Cerebellum (tissue), 4 donors: ENCODE measurements at places on chromosomes 16 and 17. TPM values are rescaled to one million over a fixed set of nuclear protein-coding genes. Genes with fewer than 3 reads are reported as not detected.

GRCh38 chr17:59853168-59853918 is 39.4 kb downstream of the TUBD1 start:
- DNase-seq, result no peak

DNA sequence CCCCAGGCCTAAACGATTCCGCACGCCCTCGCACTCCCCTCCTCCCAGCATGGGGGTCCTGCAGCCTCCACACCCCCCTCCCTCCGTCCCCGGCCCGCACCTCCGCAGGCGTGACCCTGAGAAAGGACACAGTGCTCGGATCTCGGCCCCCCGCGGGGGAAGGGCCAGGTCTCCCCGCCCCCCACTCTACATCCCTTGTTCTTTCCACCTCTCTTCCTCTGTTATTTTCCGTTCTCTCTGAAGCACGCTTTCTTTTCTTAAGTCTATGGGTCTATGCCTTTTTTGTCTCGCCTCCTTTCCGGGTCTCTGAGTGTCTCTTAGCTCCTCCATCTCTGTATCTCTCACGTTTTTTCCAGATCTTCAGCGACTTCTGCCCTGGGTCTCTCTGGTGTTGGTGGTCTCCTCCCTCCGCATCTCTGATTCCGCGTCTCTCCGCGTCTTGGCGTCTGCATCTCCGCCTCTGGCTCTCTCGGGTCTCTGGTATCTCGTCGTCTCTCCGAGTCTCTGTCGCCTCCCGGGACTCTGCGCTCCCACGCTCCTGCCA is 2.1 kb upstream of the HES7 start:
- peak; percentile 45 for DNase-seq

CCDC78 gene
- 2.2 TPM for total RNA-seq

- no peak for DNase-seq
Observed at GRCh38 chr17:78563189-78564145, 13.7 kb downstream of the DNAH17 start.

MYH8 gene
- 0.27 TPM for total RNA-seq

KRT20 gene
- total RNA-seq, result 0.82 TPM

DNA sequence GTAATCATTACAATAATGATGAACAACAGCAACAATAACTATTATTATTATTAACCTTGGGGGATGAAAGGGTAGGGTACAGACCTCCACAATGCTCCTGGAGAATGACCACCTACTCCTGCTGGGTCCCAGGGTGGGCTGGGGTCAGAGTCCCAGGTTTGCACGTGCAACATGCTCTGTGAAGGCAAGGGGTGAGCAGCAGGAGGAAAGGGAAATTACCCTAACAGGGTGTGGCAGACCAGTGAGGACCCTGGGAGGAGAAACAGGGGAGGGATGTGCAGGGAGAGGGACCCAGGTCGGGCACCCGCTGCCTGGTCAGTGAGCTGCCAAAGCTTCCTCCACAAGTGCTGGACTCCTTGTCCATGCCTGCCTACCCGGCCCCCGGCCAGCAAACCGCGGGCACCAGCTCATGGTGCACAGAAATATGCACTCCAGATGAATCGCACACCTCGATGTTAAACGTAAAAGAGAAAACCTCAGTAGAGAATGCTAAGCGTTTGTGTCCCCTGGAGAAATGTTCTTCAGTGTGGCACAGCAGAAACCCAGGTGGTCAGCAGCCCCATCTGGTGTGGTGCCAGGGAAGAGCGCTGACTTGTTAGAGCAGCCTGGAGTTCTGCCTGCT is 767.1 kb downstream of the KCNJ18 start:
- DNase-seq, result no peak

ZNF597 gene
- total RNA-seq, result 3.6 TPM

- no peak for DNase-seq
Observed at GRCh38 chr16:58085584-58086251, 43.5 kb downstream of the CFAP20 start.

C16orf89 gene
- 6.9 TPM for total RNA-seq

DNA sequence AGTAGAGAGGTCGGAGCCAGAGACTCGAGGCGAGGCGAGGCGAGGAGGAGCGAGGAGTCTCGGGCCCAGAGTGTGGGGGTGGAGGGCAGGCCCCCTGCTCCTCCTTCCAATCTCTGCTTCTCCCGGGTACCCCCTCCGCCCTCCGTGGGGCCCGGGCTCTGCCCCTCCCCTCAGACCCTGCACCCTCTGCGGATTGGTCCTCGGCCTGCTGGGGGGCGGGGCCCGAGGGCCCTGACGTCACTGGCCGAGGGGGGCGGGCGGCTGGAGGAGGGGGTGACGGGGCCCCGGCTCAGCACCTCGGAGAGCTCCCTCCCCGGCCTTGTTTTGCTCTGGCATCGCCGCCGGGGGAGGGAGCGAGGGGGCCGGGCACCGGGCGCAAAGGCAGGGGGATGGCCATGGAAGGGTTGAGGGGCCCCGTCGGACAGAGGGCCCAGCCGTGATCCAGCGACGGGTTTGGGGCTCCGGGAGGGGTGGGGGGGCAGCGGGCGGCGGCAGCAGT is at the start of gene RUNDC3A:
Gene RUNDC3A (plus strand): TSS at position 282 of the 499 bp plus-strand sequence. CDS start 232 bp downstream, outside the sequence.
- peak; percentile 100 for DNase-seq

GRCh38 chr17:43308999-43309398 is 75.2 kb upstream of the RNU2-1 start:
- no peak for DNase-seq

CTRL gene
- total RNA-seq, result 2.9 TPM

ALDH3A1 gene
- total RNA-seq, result not detected

DNA sequence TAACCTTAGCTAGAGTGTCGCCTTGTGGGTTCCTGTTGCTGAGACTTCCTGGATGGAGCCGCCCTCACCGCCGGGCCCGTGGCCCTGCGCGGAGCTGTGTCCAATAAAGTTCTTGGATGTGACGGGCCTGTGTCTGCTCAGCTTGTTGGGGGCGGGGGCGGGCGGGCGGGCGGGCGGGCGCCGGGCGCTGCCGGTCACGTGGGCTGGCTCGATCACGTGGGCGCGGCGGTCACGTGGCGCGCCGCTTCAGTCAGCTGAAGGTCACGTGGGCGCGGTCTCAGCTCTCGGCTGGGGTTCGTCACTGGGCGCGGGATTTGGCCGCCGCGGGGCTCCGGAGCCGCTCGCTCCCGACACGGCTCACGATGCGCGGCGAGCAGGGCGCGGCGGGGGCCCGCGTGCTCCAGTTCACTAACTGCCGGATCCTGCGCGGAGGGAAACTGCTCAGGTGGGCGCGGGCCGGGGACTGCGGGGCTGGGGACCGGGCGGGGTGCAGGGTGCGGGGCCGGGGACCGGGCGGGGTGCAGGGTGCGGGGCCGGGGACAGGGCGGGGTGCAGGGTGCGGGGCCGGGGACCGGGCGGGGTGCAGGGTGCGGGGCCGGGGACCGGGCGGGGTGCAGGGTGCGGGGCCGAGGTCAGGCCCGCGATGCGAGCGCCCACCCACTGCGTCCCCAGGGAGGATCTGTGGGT is at the start of gene AMDHD2:
Gene AMDHD2 (plus strand): TSS at position 275 of the 687 bp plus-strand sequence. CDS start 88 bp downstream, at position 363.
- peak; percentile 93 for DNase-seq

SCGB1C2 gene
- total RNA-seq, result not detected

MT1E gene
- 1.1 TPM for total RNA-seq

GRCh38 chr16:15966836-15967546 is 17.6 kb downstream of the ABCC1 start:
- DNase-seq, result no peak

CLEC18A gene
- 9.3 TPM for total RNA-seq

DNA sequence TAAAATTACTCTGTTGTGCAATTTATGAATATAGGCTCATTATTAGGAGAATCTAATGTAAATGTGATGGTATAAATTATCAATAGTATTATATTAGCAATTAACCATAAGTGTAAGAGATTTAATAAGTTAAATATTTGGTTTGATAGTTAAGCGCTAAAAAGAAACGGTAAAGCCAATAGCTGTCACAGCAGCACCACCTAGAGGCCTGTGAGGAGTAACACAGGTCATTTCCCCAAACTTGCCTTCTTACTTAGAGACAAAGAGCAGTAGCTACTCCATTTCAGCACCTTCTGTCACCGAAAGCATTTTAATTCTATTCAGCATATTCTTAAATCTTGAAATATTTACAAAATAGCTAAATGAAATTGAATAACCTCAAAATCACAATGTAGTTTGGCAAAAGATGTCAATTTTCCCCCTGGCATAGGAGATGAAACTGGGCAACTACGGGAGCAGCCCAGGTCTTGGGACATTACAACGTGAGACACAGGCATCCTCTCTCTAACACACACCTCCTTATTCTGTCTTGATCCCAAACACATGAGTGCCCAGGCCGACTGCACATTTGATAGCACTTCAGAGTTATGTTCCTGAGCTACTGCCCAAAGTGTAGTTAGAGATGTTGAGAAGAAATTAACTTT is 14.3 kb upstream of the DYNLRB2 start:
- peak; percentile 66 for DNase-seq

DNA sequence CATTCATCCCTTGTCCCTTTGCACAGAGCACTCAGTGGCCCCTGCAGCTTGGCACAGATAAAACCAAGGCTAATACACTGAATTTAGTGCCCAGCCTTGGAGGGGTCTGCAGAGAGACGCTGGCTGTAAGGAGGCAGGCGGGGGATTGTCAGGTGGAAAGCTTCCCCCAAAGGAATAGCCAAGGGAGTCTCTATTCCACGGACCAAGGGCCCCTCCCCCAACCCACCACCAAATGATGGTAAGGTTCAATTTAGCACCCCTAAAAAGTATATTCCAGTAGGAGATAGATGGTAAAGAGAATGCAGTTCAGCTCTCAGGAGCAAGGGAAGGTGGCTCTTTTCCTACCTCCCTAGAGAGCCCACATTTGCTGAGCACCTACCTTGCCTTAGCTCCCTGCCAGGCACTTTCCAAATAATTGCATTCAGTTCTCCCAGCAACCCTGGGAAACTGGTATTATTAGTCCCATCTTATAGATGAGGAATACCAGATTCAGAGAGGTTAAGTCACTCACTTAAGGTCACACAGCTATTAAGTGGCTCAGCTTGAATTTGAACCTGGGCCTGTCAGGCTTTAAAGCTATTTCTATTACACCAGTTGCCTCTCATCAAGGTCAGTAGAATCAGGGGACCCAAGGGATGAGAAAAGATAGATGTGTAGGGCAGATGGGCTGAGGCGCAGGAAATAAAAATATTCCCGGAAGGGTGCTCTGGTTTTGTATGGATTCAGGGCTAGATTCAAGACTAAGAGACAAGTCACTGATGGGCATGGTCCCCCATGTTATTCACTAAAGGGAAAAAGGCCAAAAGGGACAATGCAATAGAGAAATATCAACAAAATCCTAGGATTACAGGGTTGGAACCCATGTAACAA is 20.0 kb upstream of the ZFHX3 start:
- DNase-seq, result no peak

GRCh38 chr16:82631701-82632685 is 5.2 kb downstream of the CDH13 start:
- DNase-seq, result no peak

DNA sequence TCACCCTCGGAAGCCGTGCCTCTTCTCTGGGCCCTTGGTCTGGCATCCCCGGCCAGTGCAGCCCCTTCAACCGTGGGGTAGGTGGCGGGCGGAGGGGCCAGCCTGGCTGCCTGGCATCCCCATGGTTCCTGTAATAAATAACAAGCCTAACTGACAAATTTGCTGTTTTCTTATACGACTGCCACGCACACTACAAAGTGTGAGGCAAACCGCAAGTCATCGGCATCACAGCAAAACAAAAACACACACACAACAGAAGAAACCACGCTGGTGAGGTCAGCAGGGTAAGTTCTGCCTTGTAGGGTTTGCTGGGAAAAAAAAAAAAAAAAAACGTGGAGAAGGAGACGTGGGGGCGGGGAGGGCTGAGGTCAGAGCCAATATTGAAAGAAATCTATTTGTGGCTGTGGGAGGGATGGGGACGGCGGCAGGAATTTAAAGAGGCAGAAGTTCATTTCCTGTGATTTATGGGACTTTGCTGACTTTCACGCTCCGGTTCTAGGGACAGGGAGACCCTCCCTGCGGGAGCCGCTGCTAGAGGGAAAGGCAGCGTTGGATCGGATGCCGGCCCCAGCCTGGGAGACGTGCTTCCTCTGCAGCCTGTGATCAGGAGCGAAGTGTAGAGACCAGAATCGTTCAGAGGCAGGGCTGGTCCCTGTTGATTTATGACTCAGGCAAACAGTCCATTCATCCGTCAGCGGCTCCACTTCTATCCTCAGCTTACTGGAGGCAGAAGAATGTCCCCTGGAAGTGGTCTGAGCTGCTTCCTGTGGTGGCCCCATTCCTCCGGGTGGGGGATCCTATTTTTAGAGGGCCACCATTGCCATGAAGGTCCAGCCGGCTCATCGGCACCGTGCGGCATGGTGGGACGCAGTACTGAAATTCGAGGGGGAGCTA is 162.8 kb downstream of the FOXL1 start:
- DNase-seq, result no peak

CYGB gene
- total RNA-seq, result 5.6 TPM

DNA sequence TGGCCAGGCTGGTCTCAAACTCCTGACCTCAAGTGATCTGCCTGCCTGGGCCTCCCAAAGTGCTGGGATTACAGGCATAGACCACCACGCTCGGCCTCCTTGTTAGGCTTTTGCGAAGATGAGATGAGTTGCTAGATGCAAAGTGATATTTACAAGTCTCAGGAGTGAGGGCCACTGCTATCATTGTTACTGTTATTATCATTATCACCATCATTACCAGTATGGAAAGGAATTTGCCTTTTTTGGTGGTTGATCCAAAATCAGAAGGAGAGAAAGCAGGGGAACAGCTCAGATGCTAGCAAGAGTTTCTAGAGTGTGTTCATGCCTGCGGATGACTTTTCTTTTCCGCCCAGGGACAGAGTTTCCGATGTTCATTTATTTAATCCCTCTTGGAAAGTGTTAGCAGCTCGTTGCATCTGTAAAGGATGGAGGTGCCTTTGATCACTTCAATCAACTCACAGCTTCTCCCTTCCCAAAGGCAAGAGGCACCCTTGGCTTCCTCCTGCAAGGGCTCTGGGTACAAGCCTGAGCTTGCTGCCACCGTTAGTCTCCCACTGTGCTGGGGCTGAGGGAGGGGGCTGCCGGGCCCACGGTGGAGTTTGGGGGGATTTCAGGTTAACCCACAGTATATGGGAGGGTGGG is 21.6 kb downstream of the ITPRIPL2 start:
- DNase-seq, result no peak

DNA sequence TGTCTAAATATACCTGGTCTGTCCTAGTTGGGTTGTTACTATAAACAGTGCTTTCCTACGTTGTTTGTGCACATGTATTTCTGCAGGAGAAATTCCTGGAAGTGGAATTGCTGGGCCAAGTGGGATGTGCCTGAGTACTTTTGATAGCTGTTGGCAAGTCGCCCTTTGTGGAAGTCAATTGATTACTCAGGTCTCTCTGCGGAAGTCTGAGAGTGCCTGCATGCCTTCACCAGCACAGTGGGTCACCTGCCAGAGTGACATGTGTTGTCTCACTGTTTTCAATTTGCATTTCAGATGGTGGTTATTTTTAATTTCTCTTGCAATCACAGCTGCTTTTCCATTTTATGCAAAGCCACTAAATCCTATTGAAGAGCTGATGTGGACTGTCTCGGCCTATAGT is 2.3 kb upstream of the MVD start:
- no peak for DNase-seq

DNA sequence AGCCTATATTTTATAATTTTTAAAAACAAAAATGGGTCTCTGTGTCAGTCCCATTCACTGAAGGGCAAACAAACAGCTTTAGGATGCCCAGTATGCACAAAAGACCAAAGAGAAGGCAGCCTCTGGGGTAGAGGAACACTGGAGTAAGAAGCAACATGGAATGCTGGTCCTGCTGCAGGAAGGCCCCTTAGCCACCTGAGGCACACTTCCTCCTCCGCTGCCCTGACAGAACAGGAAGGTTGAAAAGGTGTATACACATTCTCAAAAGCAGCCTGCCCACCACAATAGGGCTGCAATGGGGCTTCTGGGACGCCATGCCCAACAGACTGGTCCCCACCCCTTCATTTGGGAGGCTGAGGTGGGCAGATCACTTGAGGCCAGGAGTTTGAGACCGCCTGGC is 19.5 kb downstream of the TOM1L2 start:
- DNase-seq, result no peak

ARHGDIG gene
- 19.4 TPM for total RNA-seq

RNU2-1 gene
- not detected for total RNA-seq
